ENCODE measurements at places on chromosomes 5 and 9.

DNA sequence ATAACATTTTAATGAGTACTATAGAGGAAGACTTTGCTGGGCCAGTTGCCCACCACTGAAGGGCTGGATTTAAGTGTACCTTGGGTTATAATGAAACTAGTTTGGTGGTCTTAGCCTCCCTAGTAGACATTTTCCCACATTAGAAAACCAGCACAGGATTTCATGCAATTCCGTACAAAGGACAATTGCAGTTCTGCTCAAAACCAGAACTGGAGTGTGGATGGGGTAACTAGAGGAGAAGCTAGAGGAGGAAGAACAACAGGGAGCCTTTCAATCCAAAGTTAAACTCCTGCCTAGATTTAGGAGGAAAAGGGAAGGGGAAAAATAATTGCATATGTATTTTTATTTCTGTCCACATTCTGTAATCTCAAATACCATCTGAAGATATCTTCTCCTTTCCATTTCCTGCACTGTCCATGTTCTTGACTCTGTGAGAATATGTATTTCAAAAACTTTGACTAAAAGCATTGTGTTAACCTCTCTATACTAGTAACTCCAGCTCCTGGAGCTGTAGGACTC lies 97.5 kb upstream of the SSBP2 start:
- DNase-seq: no peak

DNA sequence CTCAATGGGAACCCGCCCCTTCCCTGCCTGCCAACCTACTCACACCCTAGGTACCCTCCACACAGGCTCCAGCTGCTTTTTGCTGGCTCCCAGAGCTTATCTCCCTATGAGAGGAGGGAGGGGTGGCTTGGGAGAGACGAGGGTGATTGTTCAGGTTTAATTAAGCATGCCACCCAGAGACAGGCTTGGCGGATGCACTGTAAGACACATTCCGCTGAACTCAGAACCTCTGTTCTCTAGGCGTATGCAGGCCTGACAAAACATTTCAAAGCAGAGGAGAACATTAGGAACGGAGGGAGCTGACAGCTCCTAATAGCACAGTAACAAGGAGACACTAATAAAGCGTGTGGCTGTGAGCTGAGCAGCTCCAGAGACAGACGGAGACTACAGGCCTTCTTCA lies 80.1 kb downstream of the TRIM32 start:
- no peak for DNase-seq

DNA sequence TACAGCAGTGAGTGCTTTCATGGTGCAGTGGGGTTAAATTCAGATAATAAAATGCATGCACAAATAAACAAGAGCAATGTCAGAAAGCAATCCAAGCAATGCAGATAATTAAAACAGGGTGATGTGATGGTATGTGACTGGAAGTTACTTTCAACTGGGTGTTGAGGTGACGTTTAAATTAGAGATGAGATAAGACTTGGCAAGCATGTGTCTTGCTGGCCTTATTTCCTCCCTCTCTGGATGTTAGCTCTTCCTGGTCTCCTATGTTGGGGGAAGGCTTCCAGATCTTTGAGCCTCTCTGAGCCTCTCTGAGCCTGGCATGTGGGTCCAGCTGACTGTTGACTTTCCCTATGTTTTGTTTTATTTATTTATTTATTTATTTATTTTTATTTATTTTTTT lies 54.4 kb downstream of the DOCK2 start:
- DNase-seq: no peak

GRCh38 chr5:126056851-126057622 lies 366.2 kb upstream of the GRAMD2B start:
- DNase-seq: no peak
